ENCODE measurements at places on chromosomes 7 and 10.

GRCh38 chr7:120586571-120586970 is 271.4 kb downstream of the TSPAN12 start:
- no peak for DNase-seq

GRCh38 chr7:20529260-20529659 is 86.2 kb upstream of the ABCB5 start:
- DNase-seq, result no peak

DNA sequence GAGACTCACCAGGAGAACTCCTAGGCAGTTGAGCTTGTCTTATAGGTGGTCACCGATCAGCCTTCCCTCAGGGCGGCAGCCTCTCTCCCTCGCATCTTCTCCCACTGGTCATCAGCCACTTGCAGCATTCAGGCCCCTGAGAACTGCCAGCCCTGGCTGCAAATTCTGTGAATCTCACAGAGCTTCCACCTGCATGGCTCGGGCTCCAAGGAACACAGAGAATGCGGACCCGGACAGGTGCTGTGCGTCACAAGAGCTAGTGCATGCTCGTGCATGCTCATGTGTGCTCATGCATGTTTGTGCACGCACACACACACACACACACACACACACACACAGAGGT is 176.9 kb downstream of the ARHGAP12 start:
- DNase-seq, result no peak

DNA sequence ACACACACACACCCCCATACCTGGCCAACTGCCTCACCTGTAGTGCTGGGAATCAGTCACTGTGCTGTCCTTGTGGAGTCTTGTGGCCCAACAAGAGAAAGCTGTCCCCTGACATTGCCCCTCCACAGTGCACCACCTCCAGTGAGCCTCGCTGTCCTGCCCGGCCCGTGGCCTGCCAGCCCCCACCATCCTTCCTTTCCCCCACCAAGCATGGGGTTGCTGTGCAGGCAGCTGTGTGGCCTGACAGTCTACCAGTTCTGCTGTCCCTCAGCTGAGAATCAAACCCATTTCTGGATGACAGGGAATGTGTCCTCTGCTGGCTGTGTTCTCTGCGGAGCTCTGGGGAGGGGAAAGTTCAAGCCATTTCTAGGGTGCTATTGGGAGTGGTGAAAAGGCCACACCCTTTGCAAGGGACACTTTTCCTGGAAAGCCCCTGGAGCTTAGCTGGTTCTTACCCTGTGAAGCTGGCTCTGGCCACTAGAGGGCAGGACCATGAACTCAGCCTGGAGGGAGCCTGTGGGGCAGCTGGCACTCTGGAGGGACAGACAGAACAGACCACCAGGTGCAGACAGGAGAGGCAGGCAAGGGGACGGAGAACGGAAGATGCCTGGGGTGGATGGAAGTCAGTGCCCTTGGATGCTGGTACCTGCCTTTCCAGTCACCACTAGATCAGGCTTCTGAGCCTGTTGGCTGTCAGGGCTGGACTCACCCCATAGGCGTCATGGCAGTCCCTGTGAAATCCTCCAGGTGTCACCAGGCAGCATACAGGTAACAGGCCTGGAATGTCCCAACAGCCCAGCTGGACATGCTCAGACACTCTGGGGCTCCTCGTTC is 10.5 kb upstream of the MTPAP start:
- peak; percentile 42 for DNase-seq

- no peak for DNase-seq
Observed at GRCh38 chr10:93080350-93081046, 6.8 kb downstream of the CYP26A1 start.

GRCh38 chr7:44398953-44399574 is 73.7 kb upstream of the CAMK2B start:
- DNase-seq, result no peak

DNA sequence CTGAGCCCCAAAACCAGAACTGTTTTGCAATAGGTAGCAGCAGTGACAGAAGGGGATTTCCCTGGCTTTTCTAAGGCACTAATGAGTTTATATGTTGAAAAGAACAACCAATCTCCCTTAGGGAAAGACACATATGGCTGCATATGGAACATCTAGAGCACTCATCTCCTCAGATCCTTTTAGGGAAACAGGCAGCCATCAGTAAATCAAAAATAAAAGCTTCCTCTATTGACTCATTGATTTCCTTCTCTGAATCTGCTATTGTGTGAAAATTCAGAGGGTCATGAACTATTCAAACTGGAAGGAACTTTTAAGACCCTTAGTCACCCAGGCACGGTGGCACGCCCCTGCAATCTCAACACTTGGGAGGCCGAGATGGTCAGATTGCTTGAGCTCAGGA is 110.9 kb upstream of the NANOS1 start:
- no peak for DNase-seq

DNA sequence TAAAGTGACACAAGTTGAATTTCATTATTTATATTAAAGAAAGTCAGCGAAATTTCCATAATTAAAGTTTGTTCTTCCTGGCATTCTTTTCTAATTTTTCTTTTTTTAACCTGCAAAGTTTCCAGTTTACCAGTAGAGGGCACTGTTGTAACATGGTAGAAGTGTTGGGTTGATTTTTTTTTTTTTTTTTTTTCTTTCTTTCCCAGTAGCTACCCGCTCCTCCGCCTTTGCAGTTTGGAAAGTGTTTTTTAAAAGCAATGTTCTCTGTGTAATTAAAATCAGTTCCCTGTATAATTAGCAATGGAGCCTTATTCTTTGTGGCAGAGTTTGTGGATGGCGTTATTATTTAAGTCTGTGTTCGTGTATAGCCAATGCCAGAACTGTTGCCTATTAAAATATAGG is 53.7 kb downstream of the TAF3 start:
- no peak for DNase-seq

DNA sequence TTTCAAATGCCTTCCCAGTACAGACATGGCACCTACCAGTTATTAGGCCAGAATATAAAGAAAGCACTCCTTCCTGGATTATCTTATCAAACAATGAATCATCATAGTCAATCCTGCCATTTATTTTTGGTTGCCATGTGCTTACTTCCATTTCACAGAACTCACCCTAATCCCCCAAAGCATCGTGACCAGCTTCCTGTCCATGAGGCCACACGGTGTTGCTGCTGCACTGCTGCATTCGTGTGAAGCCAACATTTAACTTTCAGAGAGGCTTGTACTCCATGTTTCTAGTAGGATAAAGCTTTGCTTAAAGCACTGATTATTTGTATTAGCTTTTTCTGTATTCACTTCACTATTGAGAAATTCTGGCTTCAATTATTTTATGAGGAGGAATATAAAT is 14.4 kb downstream of the COL28A1 start:
- no peak for DNase-seq

DNA sequence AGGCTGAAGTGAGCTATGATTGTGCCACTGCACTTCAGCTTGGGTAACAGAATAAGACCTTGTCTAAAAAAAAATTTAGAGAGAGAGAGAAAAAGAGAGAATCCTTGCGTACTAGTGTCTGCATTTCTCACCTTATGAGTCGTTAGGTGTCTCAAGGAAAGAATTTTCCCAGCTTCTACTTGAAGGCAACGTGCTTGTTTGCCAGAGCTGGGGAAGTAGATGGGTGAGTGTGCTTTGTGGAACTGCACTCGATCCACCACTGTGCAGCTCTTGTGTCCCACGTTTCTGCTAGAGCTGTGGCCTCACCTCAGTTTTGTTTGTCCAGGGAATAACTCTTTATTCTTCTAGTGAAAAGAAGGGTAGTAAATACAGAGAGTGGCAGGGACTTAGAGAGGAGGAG is 38.9 kb downstream of the HDAC9 start:
- DNase-seq, result no peak

- no peak for DNase-seq
Observed at GRCh38 chr7:98354511-98355249, 46.2 kb downstream of the BAIAP2L1 start.

- no peak for DNase-seq
Observed at GRCh38 chr10:66187053-66187733, 738.6 kb upstream of the LRRTM3 start.

DNA sequence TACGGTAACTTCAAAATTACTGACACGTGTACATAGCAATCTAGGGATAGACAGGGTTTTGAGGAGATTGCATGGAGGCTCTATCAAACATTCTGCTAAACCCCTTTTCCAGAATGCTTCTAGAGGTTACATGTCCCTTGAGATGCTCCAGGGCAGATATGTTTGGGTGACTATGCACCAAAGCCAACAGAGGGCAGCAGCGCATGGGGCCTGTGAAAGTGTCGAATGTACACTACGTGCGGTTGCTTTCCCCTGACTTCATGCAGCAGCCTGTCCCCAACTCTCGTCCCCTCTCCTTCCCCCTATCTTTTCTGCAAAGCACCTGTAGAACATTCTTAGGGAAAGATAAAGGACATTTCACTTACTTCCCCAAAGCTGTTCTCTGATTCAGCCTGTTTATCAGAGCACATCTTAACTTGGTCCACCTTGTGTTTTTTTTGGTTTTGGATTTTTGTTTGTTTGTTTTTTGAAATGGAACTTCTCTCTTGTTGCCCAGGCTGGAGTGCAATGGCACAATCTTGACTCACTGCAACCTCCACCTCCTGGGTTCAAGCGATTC is 90.2 kb downstream of the UBE3C start:
- DNase-seq, result peak; percentile 8

GRCh38 chr10:10786109-10787090 is 231.3 kb upstream of the CELF2 start:
- no peak for DNase-seq

- DNase-seq, result no peak
Observed at GRCh38 chr7:102300643-102301221, 14.1 kb downstream of the SH2B2 start.

DNA sequence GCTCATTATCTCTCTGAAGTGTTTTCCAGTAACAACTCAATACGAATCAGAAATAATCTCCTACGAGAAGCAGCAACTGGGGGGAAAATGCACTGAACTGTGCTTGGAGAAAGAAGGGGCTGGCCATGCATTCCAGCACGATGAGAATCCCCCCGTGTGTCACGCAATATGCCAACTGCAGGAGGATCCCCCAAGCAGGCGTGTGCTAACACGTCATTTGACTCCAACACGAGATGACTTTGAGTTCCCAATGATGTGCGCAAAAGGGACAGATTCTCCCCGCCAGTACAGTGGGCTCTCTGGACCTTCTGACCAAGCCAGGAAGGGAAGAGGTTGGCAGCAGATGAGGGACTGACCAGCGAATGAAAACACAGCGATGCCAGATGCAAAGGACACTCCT is 105.5 kb downstream of the KCNMA1 start:
- no peak for DNase-seq
